ENCODE measurements at places on chromosomes 11 and 22. TPM values are rescaled to one million over a fixed set of nuclear protein-coding genes. Genes with fewer than 3 reads are reported as not detected.
A peak's percentile ranks its signal among the peaks of the same experiment; 100 is the strongest.

The DDB1 gene
- 111 TPM for total RNA-seq

The EMSY gene
- 18.3 TPM for total RNA-seq

The CCDC89 gene
- total RNA-seq, result 0.97 TPM

The CYB561A3 gene
- 14.2 TPM for total RNA-seq

The ARHGAP8 gene
- not detected for total RNA-seq

The C11orf91 gene
- not detected for total RNA-seq

The LRRC10B gene
- total RNA-seq, result 0.46 TPM

DNA sequence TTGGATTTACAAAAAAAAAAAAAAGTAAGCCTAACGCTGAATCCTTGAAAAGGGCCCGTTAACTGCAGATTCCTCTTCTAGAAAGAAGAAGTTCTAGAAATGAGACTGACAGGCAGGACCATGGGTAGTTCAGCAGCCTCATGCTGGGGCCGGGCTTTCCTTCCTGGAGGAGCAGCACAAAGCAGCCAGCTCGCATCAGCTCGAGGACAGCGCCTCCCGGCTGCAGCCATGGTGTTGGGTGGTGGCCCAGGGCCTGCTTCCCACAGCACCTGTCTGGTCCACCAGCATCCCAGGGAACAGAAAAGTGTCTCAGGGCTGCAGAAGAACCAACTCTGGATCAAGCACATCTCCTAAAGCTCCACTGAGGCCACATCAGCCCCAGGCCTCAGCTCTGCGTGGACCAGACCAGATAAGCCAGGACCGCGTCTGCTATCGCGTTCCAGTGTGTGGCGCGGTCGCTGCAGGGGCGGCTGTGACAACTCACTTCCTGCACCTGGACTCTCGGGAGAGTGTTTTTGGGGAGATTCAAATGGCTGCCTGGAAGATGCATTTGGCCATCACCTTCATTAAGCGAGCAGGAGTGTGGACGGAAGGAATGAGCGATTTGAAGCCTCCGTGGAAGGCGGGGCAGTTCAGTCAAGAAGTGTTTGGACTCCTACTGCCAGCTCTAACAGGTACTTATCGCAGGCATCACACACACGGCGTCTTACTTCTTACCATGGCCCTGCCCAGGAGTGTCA is 53.5 kb downstream of the MYH9 start:
- peak; percentile 67 for DNase-seq

DNA sequence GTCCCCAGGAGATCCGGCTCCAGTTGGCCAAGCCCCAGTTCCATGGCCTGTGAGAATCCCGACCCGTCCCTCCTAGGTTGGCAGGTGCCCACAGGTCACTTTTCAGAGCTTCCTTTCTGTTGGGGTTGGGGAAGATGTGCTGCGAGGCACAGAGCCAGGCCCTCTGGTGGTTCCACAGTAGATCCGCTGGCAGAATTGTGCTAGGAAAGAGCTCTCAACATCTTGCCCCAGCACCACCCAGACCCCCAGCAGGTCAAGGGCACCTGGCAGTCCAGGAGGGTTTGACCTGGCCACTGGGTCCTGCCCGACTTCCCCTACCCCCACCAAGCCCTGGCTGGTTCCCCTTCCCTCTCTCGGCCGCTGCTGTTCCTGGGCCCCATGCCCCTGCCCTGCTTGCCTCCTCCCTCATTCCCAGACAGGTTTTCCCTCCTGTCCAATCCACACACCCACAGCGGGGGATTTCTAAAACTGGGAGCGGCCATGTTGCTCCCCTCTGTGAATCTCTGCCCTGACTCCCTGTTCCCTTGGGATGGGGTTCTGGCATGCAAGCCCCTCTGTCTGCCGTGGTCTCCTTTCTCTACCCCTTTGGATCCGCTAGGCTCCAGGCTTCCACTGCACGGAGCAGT is 26.2 kb upstream of the GCAT start:
- peak; percentile 60 for DNase-seq

GRCh38 chr11:34208266-34209135 is 103.1 kb downstream of the NAT10 start:
- DNase-seq, result no peak

DNA sequence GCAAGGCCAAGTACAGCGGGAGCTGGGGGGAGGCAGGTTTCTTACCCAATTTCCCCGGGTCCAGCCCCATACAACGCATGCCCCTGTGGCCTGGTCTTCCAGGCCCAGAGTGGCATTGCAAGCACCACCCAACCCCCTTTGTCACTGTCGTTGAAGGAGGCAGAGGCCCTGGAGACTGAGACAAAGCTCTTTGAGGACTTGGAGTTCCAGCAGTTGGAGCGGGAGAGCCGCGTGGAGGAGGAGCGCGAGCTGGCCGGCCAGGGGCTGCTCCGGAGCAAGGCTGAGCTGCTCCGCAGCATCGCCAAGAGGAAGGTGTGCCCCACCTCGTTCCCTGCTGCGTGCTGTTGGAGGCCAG is 27.8 kb downstream of the PHLDB1 start:
- peak; percentile 40 for DNase-seq

DNA sequence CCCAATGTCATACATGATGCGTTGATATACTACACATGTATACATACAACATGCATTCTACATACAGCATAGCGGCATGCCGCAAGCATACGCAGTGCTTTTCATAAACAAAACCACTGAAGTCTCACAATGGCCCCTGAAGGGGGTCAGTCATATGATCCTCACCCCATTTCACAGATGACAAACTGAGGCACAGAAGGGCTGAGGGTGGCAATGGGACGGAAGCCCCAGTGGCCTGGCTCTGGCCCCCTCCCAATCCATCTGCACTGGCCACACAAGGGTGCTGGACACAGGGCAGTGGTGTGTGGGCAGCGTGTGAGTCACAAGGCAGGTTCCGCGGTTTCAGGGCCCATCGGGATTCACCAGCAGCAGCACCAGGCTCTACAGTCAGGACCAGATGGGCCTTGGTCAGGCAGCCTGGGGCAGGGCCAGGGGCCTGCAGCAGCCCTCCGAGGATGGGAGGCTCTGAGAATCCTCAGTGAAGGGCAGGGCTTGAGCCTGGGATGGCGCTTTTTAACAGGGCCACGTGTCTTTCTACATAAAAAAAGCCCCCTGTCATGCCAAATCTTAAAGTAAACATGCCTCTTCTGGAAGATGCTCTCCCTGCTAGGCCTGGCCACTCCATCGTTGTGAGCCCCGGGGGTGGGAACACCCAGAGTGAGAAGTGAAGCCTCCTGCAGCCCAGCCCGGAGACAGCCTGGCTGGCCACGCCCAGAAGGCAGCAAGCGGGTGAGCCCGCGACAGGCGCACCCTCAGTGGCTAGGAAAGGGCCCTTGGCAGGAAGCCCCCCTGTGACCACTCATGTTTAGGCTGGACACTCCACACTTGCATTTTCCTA is 206.5 kb downstream of the CTTN start:
- DNase-seq, result no peak

- DNase-seq, result peak; percentile 27
Measured at GRCh38 chr11:68041617-68042218, 2.9 kb downstream of the TCIRG1 start.

DNA sequence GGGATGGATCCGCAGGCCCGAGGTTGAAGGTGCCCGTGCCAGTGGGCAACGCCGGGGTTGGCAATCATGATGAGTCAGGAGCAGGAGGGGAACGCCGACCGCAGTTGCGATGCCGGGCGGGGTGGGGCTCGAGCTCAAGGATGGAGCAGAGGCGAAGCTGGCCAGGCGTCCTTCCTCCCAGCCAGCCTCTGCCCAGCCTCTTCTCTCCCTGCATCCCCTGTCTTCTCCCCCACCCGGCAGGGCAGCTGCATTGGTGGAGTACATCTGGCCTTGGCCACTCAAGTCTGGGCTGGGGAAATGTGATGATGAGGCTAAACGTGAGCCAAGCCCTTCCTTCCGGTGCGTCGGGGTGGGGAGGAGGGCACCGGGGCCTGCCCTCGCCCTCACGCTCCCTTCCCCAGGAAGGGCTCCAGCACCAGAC is 3.9 kb downstream of the IFITM10 start:
- DNase-seq, result peak; percentile 66

GRCh38 chr22:44543781-44544477 is 45.9 kb upstream of the RTL6 start:
- DNase-seq, result no peak

- no peak for DNase-seq
Measured at GRCh38 chr11:60095477-60096120, 7.1 kb downstream of the MS4A2 start.

- DNase-seq, result no peak
Measured at GRCh38 chr11:15336021-15336420, 221.3 kb downstream of the INSC start.

DNA sequence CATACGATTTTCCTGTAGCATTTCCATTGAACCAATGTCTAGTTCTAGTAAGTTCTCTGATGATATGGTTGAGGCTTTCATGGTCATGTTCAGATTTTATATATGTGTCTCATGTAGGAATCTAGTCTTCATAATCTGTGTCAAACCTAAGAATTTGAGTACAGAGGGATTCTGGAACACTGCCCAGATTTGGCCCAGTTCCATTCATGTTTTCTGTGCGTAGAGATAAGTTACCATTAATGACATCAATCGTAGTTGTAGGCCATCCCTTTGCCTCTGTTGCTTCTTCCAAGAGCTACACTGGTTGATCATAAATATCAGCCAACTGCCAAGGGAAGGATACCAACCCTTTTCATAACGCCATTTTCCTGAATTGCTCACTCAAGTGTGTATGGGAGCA is 23.3 kb downstream of the ST3GAL4 start:
- no peak for DNase-seq

GRCh38 chr22:33569018-33569417 is 351.3 kb downstream of the LARGE1 start:
- no peak for DNase-seq

DNA sequence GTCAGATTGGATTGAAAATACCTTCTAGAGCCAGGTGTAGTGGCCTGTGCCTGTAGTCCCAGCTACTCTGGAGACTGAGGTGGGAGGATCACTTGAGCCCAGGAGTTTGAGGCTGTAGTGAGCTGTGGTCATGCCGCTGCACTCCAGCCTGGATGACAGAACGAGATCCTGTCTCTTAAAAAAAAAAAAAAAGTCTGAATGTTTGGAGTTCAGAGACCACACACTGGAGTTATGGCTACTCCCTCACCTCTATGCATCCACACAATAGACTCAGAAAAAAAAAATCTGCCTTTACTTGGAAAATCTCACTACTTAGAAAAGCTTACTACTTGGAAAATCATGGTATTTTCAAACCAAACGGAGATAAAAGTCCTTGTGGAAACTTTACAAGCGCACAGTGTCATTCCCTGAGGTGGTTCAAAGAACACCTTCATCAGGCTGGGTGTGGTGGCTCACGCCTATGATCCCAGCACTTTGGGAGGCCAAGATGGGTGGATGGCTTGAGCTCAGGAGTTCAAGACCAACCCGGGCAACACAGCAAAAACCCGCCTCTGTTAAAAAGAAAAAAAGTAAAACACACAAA is 63.9 kb upstream of the PICALM start:
- no peak for DNase-seq

DNA sequence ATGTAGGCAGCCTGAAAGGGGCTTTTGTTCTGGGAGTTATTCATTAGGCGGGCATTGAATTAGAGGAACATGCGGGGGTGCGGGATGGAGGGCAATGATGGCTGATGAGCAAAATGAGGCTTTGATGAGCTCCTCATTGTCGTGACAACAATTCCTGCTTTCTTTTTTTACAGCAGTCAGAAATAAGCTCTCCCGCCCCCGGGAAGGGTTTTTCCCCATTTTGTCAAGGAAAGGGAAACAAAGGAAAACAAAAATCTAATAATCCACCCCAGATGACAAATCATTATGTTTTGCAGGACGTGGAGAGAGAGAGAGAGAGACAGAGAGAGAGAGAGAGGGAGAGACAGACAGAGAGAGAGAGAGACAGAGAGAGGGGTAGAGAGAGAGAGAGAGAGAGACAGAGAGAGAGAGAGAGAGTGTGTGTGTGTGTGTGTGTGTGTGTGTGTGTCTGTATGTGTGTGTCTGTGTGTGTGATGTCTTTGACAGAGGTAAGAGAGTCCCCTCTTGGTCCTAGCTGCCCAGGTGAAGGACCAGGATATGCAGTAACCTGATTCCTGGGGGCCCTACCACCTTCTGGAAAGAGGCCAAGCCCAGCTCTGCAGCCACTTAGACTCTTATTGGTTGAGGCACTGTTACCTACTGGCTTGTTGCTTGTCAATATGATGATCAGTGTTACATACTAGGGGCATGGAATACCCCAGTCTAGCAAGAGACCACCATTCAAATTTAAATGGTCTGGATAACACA is 46.7 kb upstream of the PARVA start:
- no peak for DNase-seq

Measured in Right ventricle myocardium superior (tissue), 1 donor.